ENCODE measurements at places on chromosomes 1 and 21.

GRCh38 chr1:55706397-55706796 is 491.2 kb upstream of the USP24 start:
- DNase-seq: no peak

DNA sequence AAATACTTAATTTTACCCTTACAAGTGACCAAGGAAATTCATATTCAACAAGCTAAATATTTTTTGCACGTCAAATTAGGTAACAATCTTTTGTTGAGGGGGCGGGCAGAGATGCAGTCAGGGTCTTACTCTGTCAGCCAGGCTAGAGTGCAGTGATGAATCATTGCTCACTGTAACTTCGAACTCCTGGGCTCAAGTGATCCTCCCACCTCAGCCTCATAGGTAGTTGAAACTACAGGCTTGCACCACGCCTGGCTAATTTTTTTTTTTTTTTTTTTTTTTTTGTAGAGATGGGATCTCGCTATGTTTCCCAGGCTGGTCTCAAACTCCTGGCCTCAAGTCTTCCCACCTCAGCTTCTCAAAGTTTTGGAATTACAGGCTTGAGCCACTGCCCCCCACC is 26.5 kb downstream of the PHTF1 start:
- DNase-seq: no peak

DNA sequence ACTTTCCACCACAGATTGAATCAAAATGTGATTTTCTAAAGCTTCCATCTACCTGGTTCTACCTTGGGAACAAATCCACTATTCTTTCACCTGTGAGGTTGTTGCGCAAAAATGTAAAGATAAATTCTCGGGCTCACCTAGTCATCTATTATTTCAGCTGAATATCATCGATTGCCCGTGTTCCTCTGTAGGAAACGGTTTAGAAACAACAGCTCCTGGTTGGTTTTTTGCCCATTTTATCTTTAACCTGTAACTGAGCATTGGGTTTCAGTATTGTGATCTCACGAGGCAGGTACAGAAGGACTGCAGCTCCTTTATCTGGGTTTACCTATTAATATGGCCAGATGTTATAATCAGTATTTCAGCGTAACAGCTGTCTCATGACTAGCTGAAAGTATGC is 52.9 kb upstream of the LRRC8C start:
- DNase-seq: no peak

GRCh38 chr1:19202396-19202795 is 7.7 kb downstream of the UBR4 start:
- no peak for DNase-seq
